ENCODE measurements at places on chromosomes 3 and 15.

DNA sequence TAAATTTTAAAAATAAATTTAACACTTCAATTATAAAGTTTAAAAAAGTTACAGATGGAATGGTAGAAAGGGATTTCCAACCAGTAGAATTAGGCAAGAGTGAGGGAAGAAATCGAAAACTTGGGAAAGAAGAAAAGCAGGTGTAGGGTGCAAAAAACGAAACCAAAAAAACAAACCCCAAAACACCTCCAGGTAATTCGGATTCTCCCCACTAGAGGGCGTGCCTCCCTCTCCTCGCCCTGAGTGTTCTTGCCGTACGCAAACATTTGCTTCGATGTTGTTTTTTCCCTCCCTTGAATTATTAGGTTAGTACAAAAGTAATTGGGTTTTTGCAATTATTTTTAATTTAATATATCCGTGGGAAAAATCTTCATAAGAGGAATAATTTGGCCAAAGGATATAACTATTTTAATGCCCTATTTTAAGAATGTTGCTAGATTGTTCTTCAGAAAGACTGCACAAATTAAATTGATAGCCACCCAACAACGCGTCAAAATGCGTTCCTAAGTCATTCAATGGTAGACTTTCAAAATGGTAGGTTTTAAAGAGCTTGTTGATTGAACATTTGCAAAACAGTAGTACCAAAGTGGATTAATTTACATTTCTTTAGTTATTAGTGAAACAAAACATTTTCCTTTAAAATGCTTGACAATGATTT, 63.7 kb downstream of the SLC30A4 start:
- DNase-seq: peak; percentile 82

DNA sequence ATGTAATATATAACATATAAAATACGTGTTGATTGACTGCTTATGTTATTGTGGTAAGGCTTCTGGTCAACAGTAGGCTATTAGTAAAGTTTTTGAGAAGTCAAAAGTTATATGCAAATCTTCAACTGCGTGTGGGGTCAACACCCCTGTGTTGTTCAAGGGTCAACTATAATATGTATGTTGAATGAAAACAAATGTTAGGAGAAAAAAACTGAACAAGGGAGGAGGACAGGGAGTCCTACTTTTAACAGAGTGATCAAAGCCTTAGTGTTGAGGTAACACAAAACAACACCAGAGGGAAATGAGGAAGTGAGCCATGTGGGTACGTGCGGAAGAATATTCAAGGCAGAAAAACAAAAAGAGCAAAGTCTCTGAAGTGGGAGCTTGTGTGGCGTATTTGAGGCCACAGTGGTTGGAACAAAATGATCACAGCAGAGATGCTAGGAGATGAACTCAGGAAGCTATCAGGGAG, 62.5 kb downstream of the SFMBT1 start:
- peak; percentile 52 for DNase-seq

GRCh38 chr3:112304611-112305010, 10.6 kb upstream of the SLC9C1 start:
- DNase-seq: no peak

DNA sequence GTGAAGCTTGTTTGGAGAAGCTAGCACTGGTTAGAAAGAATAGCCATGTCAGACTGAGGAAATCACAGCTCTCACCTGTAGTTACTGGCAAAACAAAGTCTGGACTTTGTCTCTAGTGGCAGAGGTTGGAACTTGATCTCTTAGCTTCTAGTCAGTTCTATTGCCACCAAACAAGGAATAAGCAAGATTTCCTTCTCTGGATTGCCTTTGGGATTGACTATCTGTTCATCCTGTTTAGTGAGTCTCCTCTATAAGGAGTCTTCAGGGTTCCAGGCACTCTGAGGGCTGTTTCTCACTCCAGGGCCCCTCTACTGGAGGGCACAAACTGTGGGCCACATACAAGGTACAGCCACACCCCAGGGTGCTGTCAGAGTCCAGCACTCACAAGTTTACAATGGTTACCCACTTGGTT, 426.6 kb upstream of the THBS1 start:
- no peak for DNase-seq

- no peak for DNase-seq
Observed at GRCh38 chr3:45409369-45409768, 21.0 kb downstream of the LARS2 start.

GRCh38 chr15:69555080-69555479, 102.5 kb downstream of the RPLP1 start:
- no peak for DNase-seq
